ENCODE measurements at places on chromosomes 3 and 15. TPM values are rescaled to one million over a fixed set of nuclear protein-coding genes. Genes with fewer than 3 reads are reported as not detected.

The CCK gene
- total RNA-seq, result not detected

The ADIPOQ gene
- 0.88 TPM for total RNA-seq

The PHLDB2 gene
- total RNA-seq, result 35.1 TPM

The SCG5 gene
- total RNA-seq, result 4.4 TPM

The TIGIT gene
- not detected for total RNA-seq

The SH2D7 gene
- not detected for total RNA-seq

The IGSF10 gene
- 11.6 TPM for total RNA-seq

The GPR176 gene
- total RNA-seq, result 40.3 TPM

The SLC28A1 gene
- total RNA-seq, result not detected

The KBTBD13 gene
- not detected for total RNA-seq

The CADPS gene
- total RNA-seq, result not detected

The PGBD4 gene
- 1.3 TPM for total RNA-seq

The GREM1 gene
- 0.10 TPM for total RNA-seq

The BCHE gene
- 1.9 TPM for total RNA-seq

The CX3CR1 gene
- not detected for total RNA-seq

The RBP2 gene
- not detected for total RNA-seq

Data from cardiac ventricle fibroblast (primary cell).